ENCODE measurements at places on chromosomes 13 and 19. TPM values are rescaled to one million over a fixed set of nuclear protein-coding genes. Genes with fewer than 3 reads are reported as not detected.

Gene ZFP14
- 0.15 TPM for total RNA-seq

Gene OR7C1
- total RNA-seq: not detected

Gene AMH
- 1.3 TPM for total RNA-seq

Gene ACER1
- total RNA-seq: not detected

Gene NLRP11
- not detected for total RNA-seq

Gene FBXO17
- 24.5 TPM for total RNA-seq

Gene TEAD2
- 20.5 TPM for total RNA-seq

Gene ADGRE3
- not detected for total RNA-seq

Gene PROZ
- total RNA-seq: not detected

Gene LILRA1
- total RNA-seq: not detected

Gene RNF17
- total RNA-seq: not detected

Gene GDF15
- 30.3 TPM for total RNA-seq

Gene IL4I1
- not detected for total RNA-seq

Gene NUFIP1
- total RNA-seq: 2.8 TPM

Gene OR7D2
- not detected for total RNA-seq

Gene NANOS3
- not detected for total RNA-seq

Gene ZNF614
- total RNA-seq: 6.9 TPM

Data from hair follicular keratinocyte (primary cell).